ENCODE measurements at places on chromosomes 1 and 21.

GRCh38 chr1:188096521-188096920 is 1267.8 kb downstream of the PLA2G4A start:
- DNase-seq = no peak

DNA sequence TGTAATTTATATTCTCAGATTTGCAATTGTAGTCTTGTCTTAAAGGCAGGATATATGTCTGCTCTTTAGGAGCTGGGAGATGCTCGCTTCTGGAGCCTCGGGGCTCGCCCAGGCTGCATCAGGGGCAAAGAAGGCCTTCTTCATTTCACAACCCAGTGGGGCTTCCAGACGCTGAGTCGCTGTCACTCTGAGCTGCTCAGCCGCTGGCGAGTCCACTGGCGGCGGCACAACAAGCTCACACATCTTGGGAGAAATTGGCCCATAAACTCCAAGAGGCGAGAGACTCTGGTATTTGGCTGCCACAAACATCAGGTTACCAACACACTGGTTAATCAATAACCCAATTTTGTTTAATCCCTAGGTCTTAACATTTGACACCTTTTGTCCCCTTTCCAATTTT is 216.6 kb downstream of the ATG4C start:
- DNase-seq = no peak

DNA sequence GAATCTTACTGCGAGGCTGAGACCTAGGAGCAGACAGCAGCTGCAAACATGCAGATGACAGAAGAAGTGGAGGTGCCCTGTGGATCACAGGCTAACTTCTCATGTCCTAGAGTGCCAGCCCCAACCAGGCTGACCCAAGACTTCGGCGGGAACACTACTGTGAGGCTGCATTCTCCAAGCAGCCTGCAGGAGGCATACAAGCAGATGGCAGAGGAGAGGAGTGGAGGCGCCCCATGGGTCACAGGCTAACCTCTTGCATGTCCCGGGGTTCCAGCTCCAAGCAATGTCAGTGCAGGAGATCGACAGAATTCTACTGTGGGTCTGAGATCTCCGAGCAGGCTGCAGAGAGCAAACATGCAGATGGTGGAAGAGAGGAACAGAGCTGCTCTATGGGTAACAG is 98.1 kb upstream of the ZNF678 start:
- no peak for DNase-seq

- no peak for DNase-seq
These were observed 1.2 kb upstream of the HPCAL4 start for GRCh38 chr1:39692152-39693074.

DNA sequence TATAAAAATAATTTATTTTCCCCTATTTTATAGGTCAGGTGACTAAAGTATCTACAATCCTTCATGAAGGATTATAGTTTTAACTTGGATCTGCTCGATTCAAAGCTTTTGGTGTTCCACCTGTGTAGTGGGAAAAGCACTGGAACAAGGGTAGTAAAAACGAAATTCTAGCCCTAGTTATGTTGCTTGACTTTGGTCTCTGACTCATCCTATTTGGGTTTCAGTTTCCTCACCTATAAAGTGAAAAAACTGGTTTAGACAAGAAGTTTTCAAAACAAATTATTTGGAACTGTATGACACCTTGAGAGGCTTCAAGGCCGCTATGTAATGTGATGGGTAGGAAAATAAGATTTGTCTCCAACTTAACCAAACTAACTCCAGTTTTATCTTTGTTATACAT is 505.2 kb upstream of the ZRANB2 start:
- DNase-seq = no peak

DNA sequence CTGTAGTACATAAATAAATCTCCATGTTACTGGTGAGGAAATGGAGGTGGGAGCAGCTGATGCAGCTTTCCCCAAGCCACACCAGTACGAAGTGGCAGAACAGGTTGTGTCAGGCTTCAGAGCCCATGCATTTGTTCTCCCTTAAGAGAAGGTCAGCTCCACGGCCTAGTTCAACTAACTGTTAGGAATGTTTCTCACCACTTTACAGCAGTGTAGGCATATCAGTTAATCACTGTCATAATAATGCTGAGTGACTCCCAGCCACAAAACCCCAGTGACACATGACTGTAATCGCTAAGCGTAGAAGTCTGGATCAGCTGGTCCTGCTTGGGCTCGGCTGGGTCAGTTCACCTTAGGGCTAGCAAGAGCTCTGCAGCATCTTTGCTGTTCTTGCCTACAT is 90.4 kb downstream of the VPS26C start:
- no peak for DNase-seq

GRCh38 chr1:231493421-231494185 is 34.9 kb upstream of the TSNAX start:
- DNase-seq = no peak

DNA sequence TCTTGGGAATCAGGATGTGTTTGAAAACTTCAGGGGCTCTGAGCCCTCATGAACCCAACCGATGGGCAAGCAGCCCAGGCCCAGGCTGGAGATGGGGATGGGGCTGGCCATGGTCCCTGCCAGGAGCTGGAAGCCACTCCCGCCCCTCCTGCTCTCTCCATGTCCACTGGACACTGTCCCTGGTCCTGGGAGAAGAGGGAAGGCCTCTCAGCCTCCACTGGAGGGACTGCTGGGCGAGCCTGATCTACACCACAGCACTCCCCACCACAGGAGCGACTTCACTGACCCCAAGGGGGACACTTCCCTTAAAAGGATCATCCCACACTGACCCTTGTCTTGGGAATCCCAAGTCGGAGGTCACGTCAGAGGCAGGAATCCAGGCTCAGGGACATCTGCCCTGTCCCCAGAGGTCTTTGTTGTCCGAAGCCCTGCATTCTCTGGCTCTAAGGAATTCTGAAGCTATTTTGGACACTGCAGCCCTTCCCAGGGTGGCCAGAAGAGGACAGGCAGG is 16.9 kb upstream of the COL18A1 start:
- no peak for DNase-seq

DNA sequence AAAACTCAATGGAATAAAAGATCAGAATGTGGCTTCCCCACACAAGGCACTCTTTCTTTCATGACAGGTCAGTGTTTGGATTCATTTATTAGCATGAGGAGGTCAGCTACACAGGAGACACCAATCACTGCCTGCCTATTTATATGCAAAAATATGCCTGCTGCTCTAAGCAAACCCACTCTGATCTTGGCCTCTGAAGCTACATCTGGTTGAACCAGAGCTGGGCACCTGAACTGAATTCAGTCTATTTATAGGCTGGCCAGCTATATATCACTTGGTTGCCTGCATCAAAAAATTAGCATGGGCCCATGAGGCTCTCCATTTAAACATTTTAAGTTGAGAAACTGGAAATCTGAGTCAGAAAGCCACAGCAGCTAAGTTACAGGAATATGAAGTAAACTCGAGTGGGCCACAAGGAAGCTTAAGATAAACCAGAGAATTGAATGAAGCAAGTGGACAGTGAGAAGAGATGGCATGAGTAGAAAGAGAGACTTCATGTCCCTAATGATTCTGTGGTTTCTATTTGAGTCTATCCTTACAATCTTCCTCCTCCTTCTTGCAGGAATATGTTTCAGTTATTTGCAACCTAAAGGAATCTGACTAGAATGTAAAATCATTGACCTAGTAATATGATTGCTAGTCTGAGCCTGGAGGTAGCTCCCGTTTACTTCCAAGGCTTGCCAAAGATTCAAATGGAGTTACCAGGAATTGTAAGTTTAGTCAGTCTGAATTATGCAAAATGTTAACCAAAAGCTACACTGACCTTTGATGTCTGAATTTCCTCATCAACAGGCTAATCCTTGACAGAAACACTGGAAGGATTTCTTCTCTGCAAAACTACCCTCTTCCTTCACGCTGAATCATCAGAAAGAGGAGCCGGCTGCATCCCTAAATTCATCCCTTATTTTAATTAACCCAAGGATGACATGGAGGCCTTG is 17.7 kb downstream of the DDAH1 start:
- no peak for DNase-seq

DNA sequence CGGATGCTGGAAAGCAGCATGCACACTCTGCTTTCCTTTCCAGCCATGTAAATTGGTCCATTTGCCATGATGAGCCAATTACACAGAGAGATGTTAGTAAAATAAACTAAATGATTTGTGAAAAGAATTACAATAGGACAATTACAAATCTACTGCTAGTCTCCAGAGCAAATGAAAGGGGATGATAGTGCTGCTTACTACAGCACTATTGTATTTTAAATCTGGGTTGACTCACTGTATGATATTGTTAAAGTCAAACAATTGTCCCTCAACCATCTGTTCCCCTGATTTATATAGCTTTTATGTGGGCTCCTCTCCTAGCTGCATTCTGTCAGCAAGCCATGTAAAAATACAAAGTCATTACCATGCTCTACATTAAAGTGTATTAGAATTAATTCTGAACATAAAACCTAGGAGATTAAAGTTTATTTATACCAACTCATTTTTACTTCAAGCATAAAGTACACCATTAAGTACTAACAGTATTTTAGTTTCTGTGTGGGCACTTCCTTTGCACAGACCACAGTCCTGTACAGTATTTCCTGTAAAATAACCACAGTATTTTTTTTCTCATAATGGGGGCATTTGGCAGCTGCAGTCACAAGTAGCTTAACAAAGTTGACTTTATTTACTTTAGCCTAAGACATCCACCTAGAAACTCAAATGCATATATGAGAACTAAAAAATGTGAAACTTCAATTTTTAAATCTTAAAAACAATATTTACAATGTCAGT is 135.8 kb downstream of the VAV3 start:
- no peak for DNase-seq

- DNase-seq = peak; percentile 14
These were observed 66.9 kb downstream of the GNG12 start for GRCh38 chr1:67766141-67766978.

- DNase-seq = no peak
These were observed 1.4 kb downstream of the DAB1 start for GRCh38 chr1:57422271-57423134.

GRCh38 chr1:223444411-223444810 is 51.2 kb downstream of the CCDC185 start:
- DNase-seq = no peak

DNA sequence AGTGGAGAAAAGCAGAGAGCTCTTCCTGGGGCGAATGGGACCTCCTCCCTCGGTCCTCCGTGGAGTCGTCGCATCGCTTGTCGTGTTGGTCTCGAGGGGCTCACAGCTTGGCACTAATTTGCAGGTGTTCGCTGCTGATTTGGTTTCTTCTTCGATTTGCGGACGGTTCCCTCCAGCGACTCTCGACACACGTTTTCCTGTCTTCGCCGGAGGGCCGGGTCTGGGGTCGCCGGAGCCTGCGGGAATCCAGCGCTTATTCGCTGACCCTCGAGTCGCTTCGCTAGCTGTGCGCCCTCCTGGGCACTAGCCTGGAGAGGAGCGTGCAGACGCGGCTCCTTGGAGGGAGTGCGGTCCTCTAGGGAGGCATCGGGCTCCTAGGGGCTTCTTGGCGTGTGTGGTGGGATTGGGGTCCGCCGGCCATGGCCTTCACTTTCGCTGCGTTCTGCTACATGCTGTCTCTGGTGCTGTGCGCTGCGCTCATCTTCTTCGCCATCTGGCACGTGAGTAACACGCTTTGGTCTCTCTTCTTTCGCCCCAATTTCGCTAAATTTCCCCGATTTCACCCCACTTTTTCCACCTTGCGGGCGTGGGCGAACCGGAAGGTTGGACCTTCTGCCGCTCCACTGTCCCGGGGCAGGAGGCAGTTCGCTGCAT is 766 bp downstream of the CNIH3 start:
- no peak for DNase-seq

- no peak for DNase-seq
These were observed 69.4 kb downstream of the NID1 start for GRCh38 chr1:235995511-235995910.

DNA sequence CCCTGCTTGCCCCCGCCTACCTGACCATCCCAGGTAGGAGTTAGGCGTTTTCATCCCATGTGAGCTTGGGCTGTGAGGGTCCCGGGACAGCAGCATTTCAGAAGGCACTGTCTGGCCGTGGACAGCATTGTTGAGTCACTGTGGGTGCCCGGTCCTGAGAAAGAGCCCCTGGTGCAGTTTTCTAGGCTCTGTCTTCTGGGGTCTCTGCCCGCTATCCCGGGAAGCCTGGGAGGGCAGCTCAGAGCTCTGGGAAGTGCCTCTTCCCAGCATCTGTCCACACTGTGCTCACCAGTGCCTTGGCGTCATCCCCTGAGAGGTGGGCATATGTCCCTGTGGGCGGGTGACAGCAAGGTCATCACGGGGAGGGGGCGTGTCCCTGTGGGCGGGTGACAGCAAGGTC is 11.4 kb upstream of the ZNF669 start:
- DNase-seq = no peak

- DNase-seq = no peak
These were observed 88.9 kb downstream of the PIK3R3 start for GRCh38 chr1:46043458-46044017.
